Activated CD4-positive, alpha-beta T cell treated with anti-CD3 and anti-CD28 coated beads, Interleukin-2, amount 10 ng/mL, durations not matched to agents 7 days and 5 days (primary cell): ENCODE measurements at places on chromosomes 3 and 15. TPM values are rescaled to one million over a fixed set of nuclear protein-coding genes. Genes with fewer than 3 reads are reported as not detected.
A peak's percentile ranks its signal among the peaks of the same experiment; 100 is the strongest.

GRCh38 chr3:47283193-47283537, 421 bp downstream of the KLHL18 start:
- peak; percentile 48 for DNase-seq

DNA sequence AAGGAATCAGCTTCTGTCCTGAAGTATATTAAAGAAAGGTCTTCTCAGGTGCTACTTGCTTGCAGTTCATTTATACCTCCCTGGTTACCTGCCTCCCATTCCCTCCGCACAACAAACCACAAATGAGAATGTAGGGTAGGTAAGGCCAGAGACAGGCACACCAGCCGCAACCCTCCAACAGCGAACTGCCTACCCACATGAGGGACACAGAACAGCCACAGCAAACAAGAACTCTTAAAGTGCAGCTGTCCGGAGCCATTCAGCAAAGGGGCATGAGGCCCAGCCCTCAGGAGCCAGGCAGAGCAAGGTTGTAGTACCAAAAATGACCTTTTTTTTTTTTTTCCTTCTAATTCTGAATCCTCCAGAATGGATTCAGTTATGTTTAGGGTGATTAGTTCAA, 52.4 kb downstream of the SPSB4 start:
- DNase-seq: no peak

DNA sequence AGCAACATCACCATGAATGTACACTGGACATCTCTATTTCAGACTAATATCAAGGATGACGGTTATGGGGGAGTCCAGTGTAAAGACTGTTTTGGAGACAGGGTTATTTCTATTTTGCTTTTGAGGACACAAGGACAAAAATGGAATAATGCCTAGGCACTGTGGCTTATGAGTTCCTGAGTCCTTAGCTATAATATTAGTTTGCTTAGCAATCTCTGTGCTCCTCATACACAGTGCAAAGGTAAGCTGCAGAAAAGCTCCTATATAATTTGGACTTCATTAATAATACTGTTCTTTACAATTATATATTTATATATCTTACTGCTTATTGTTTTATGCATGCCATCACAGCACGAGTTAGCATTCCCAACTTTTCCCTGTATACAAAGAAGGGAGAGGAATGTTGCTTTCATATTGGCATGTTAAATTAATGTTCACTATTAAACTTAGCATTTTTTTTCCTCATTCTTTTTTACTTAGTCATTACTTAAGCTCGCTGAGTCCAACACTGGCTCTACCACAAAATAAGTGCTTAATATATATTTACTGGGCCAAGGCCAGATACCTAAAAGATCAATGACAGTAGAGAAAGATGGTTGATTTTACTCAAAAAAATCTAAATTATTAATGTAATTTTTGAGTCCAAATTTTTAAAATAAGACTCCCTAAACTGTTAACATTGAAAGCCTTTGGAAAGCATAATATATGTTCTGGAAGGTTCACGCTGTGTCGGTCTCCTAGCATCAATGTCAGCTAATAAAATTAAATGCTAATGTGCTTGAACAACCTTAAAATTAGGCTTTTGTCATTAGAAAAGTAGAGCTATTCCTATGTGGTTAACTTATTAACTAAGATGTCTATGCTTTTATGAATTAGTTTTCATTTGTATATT, 13.8 kb downstream of the THBS1 start:
- DNase-seq: no peak

DNA sequence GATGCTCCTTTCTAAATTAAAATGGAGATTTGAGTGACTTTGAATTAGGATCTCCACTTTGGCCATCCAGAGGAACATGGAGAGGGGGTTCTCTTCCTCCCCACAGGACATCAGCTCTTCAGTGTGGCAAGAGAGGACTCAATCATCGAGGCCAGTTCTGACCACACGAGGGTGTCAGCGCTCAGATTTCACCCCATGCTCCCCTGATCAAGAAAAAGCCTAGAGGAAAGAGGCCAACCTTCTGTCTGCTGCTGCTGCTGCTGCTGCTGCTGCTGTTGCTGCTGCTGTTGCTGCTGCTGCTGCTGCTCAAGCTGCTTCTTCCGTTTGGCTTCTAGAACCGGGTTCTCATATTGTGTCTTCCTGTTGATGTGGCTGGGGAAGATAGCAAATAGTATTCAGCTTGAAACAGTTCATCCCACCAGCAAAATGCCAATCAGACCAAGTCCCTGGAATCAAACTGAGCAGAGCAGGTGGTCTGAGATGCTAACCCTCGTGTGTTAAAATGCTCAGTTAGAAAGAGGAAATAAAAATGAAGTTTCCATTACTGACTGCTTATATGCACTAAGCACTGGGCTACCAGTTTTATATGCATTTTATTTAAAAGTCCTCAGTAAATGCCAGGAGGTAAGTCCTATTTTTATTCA, 599.0 kb downstream of the MAGI1 start:
- DNase-seq: no peak

- no peak for DNase-seq
These were observed 193.3 kb upstream of the CGNL1 start for GRCh38 chr15:57183041-57183440.

GRCh38 chr15:70504299-70504951, 258.9 kb downstream of the UACA start:
- DNase-seq: no peak

- DNase-seq: no peak
These were observed 7.1 kb downstream of the SEMA3F start for GRCh38 chr3:50162034-50162883.

Gene SCG5
- total RNA-seq: 2.5 TPM

Gene SAMMSON
- total RNA-seq: not detected

GRCh38 chr3:101077361-101078011, 84.3 kb upstream of the ABI3BP start:
- no peak for DNase-seq

DNA sequence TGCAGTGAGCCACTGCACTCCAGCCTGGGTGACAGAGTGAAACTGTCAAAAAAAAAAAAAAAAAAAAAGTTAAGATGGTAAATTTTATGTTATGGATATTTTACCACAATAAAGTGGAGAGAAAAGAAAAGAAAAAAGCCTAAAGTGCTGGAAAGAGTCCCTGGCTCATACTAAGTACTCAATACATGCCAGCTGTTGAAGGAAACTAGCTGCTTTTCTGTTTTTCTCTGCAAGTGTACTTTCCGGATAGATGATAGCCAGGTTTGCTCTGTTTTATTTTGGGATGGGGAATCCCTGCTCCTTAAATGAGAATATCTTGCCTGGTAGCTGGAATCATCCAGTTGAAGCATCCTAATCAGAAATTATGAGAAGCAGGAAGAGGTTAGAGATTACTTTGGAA, 10.9 kb downstream of the EID1 start:
- no peak for DNase-seq

GRCh38 chr3:107062310-107062709, 314.9 kb upstream of the CCDC54 start:
- no peak for DNase-seq

GRCh38 chr15:73932381-73933191, 6.3 kb downstream of the LOXL1 start:
- DNase-seq: no peak

Gene LOXL1
- total RNA-seq: 3.5 TPM

GRCh38 chr3:13262493-13263211, 157.5 kb downstream of the NUP210 start:
- no peak for DNase-seq
